Activated T-helper 1 cell treated with anti-CD3 and anti-CD28 coated beads, Interleukin-12 subunit alpha, Interleukin-12 subunit beta, Interleukin-2, Interleukin-4 antibody, amounts not matched to agents 30 ng/mL and 10 ng/mL and 1 ng/mL, durations not matched to agents 14 hours and 24 hours and 36 hours (primary cell): ENCODE measurements at places on chromosomes 12 and 14.

GRCh38 chr14:92264195-92264594 lies 58.8 kb upstream of the SLC24A4 start:
- DNase-seq: no peak

GRCh38 chr14:80700601-80701000 lies 240.9 kb downstream of the CEP128 start:
- no peak for DNase-seq

GRCh38 chr12:111298582-111299436 lies 70.1 kb downstream of the PHETA1 start:
- peak; percentile 5 for DNase-seq

- DNase-seq: no peak
Observed at GRCh38 chr14:22849212-22849819, 12.9 kb downstream of the MMP14 start.

DNA sequence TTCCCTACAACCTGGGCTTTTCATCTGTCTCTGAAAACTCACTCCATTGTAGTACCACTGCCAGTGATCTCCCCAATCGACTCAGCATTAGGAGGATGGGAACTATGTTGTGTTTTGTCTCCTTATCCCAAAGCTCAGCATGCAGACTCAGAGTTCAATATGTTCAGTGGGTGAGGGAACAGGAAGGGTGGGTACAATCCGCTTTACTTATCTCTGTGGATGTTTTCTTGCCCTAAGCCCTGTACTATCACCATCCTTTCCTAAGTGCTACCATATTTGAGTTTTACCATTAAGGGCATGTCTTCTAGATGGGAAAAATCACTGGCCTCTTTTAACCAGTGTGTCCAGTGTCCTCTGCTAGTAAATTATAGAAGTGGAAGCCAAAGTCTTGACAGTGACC lies 107.1 kb downstream of the PPM1H start:
- DNase-seq: no peak

GRCh38 chr14:96698960-96699539 lies 98.1 kb upstream of the VRK1 start:
- no peak for DNase-seq

DNA sequence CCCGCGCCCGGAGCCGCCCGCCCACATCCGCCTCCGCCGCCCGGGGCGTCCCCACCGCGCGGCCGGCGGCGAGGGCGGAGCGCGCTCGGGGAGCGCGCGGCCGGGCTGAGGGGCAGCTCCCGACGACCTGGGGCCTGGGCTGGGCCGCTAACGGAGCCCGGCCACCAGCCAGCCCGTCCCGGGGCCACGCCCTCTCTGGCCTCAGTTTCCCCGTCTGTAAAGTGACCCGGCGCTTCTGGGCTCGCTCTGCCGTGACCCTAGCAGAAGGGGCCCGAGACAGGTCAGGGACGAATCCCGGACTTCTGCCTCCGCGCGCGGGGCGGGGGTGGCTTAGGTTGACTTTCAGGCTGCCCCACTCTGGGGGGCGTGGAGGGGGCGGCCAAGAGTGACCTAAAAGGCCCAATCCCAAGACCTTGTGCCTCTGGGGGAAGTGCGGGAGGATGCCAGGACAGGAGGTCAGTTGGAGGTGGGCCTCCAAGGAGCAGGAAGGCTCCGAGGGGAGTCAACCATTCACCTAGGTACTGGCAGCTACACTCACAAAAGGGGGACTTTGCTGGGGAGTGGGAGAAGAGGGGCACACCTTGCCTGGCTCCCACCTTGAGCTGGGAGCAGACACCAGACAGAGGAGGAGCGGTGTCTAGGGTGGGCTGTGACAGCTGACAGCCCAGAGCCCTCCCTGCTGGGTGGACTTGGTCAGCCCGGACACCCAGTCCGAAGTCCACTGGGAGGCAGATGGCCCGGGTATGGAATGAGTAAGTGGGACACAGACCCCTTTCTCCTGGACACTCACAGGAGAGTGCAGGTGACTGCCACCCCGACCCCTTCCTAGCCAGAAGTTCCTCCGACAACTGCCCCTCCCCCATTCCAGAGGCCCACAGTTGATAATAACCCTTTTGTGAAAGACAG lies 486 bp upstream of the AKT1 start:
- peak; percentile 40 for DNase-seq
